Glutamatergic neuron (in vitro differentiated cells): ENCODE measurements at places on chromosomes 1 and 21. TPM values are rescaled to one million over a fixed set of nuclear protein-coding genes. Genes with fewer than 3 reads are reported as not detected.
A peak's percentile ranks its signal among the peaks of the same experiment; 100 is the strongest.

Gene INSRR
- total RNA-seq = 6.9 TPM

Gene PCP4L1
- 1.1 TPM for total RNA-seq

GRCh38 chr1:154851392-154852177 lies 18.5 kb downstream of the KCNN3 start:
- DNase-seq = peak; percentile 60

DNA sequence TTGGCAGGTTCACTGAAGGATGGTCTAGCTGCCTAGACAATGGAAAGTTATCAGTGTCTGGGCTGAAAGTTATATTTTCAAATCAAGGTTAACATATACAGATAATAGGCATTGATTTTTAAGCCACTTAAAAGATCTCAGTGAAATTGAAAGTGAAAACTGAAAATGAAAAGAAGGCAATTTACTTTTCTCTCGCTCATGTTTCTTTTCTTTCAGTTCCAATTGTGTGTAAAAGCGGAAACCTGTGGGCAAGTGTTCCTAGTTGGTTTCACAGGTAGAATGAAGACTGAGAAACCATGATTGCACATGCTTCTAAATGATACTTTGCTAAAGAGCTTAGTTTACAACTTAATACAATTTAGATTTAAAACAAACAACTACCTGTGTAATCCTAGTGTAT lies 383.7 kb downstream of the ZP4 start:
- no peak for DNase-seq

- DNase-seq = no peak
These were observed 40.5 kb upstream of the GALNT2 start for GRCh38 chr1:230026572-230026971.

DNA sequence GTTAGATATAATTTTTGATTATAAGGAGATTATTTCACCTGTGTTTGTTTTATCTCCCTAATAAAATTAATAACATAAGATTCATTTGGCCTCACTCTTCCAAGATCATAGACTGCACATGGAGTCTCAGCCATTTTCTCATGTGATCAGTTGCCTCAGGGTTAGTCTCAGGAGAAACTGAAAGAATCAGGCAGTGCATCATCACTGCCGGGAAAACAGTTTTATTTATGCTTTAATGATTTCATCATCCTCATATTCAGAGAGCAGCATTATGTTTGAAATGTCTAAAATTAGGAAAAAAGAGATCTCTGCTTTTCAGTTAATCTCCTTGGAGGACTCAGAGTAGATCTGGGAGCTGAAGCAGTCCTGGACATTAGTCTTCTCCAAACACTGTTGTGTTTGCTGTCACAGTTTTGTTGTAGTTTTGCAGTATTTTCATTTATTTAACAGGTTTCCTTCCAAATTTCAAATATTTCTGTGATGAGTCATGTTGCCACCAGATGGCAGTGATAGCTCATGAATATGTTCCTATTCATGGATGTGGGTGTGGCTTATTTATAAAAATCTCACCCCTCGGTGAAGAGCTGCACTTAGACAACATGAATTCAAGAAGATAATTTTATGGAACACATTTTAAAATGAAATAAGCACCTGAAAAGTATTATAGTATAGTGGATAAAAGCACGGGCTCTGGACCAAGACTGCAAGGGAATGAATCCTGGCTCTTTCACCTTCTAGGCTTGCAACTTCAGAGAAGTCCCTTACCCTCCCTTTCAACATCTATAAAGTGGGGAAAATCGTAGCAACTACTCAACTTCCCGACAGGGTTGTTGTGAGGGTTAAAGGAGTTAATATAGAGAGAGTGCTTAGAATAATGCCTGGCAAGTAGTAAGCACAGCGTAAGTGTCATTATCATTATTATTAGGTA lies 31.2 kb downstream of the CHD1L start:
- DNase-seq = no peak

GRCh38 chr1:22527555-22528296 lies 35.6 kb upstream of the EPHA8 start:
- no peak for DNase-seq

GRCh38 chr21:31557421-31558188 lies 101.9 kb upstream of the SOD1 start:
- peak; percentile 42 for DNase-seq

DNA sequence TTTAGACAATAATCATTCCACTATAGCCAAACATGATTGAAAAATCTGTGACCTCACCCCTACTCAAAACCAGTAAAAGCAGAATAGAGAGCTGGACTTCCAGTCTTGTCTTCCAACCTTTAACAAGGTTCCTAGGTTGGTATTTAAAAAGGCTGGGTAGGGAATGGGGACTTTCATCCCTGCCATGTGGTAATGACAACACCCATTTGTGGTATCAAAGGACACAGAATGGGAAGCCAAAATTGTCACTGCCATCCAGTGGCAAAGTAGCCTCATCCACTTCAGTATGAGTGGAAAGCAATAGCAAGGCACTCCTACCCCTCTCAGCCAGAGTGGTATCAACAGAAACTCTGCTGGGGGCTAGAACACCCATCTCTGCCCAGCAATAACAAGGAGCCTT lies 33.9 kb downstream of the UCHL5 start:
- DNase-seq = no peak

DNA sequence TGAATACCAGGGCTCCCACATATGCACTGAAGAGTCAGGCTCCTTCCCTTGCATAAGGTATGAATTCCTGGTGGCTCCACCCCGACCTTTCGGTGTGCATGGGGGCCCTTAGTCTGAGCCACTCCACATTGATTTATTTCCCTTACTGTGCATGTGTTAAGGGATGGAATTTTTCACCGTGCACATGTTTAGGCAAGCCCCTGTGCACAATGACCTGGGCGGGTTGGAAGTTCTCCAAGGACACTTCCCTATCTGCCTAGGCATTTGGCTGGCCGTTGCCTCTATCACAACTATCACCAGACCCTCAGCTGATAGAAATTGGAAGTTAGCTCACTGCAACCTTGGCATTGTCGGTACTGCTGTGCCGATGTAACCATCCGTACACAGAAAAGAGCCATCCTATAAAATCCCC lies 9.7 kb downstream of the S100A6 start:
- DNase-seq = no peak

DNA sequence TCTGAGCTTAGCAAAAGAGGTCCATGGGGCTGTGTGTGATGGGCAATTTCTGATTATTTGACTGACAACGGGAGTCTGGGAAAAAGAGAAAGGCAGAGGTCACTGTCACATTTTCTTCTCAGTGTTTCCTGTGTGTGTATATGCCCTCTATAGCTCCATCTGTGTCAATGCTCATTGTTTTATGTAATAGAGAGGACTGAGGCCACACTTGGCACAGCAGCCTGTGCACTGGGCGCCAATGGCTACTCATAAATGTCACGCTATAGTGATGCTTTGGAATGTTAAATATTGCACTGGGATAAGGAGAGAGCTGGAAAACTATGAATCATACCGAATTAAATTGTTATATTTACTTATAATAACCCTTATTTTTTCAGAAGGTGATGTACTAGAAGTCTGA lies 365.4 kb downstream of the NEGR1 start:
- DNase-seq = no peak

- no peak for DNase-seq
These were observed 73.9 kb downstream of the KCNJ6 start for GRCh38 chr21:37842163-37842919.

- DNase-seq = no peak
These were observed 81.4 kb downstream of the RUNX1 start for GRCh38 chr21:34967509-34968289.

DNA sequence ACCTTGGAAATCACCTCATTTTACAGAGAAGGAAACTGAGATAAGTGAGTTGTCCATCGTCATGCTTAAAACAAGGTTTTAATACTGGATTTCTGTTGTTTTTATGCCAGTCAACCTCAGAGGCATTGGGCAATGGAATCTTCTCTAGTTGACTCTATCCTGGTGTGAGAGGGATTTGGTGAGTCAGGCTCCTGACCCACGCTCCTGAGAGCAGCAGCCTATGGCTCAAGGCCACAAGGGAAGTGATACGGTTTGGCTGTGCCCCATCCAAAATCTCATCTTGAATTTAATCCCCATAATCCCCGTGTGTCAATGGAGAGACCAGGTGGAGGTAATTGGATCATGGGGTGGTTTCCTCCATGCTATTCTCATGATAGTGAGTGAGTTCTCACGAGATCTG lies 90.1 kb downstream of the TLR5 start:
- no peak for DNase-seq

- DNase-seq = no peak
These were observed 24.6 kb downstream of the IER5 start for GRCh38 chr1:181113059-181113641.

GRCh38 chr1:35825255-35825654 lies 17.4 kb downstream of the AGO4 start:
- no peak for DNase-seq

DNA sequence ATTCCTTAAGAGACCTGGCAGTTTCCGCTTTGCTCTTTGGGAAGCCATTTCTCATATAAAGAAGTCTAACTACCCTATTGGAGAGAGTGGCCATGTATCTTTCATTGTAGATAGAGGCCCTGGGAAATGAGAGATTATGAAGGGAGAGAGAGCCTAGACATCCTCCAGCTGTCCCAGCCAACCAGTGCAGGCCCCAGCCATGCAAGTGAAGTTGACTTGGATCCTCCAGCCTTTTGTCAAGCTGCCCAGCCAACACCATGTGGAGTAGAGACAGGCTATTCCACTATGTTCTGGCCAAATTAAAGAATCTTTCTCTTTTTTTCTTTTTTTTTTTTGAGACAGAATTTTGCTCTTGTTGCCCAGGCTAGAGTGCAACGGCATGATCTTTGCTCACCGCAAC lies 7.1 kb upstream of the ANP32E start:
- DNase-seq = no peak
